ENCODE measurements at places on chromosomes 11 and 22. TPM values are rescaled to one million over a fixed set of nuclear protein-coding genes. Genes with fewer than 3 reads are reported as not detected.
A peak's percentile ranks its signal among the peaks of the same experiment; 100 is the strongest.

Gene MUC15
- total RNA-seq: not detected

Gene DEFB131B
- not detected for total RNA-seq

Gene PELI3
- 19.2 TPM for total RNA-seq

Gene ANKRD13D
- total RNA-seq: 34.4 TPM

Gene KRTAP5-1
- not detected for total RNA-seq

Gene CEND1
- total RNA-seq: not detected

Gene SC5D
- total RNA-seq: 63.7 TPM

Gene PHOX2A
- total RNA-seq: not detected

Gene ELFN2
- 0.29 TPM for total RNA-seq

Gene SART1
- total RNA-seq: 22.4 TPM

GRCh38 chr22:49514641-49515040 is 313.0 kb downstream of the BRD1 start:
- DNase-seq: no peak
- no peaks in the 10 kb centered on the region for H3K27me3 ChIP-seq
- H3K27ac ChIP-seq: no peak overlapping the region
- no peaks in the 10 kb centered on the region for H3K36me3 ChIP-seq
- no peak overlapping the region for H3K4me3 ChIP-seq

- H3K4me3 ChIP-seq: no peak overlapping the region
- DNase-seq: peak; percentile 84
- H3K27me3 ChIP-seq: no peaks in the 10 kb centered on the region
- H3K4me1 ChIP-seq: peaks cover 37% of the 10 kb centered on the region
Measured at GRCh38 chr11:73158356-73159051, 16.4 kb upstream of the FCHSD2 start.

- no peak overlapping the region for H3K27ac ChIP-seq
- DNase-seq: peak; percentile 78
- H3K36me3 ChIP-seq: no peaks in the 10 kb centered on the region
- H3K27me3 ChIP-seq: no peaks in the 10 kb centered on the region
- peaks cover 35% of the 10 kb centered on the region for H3K4me1 ChIP-seq
Measured at GRCh38 chr11:76786441-76787014, 3.4 kb downstream of the TSKU start.

GRCh38 chr11:117438371-117439000 is 110.8 kb downstream of the CEP164 start:
- H3K4me3 ChIP-seq: no peak overlapping the region
- no peaks in the 10 kb centered on the region for H3K36me3 ChIP-seq
- DNase-seq: peak; percentile 83
- peaks cover 14% of the 10 kb centered on the region for H3K27me3 ChIP-seq
- no peak overlapping the region for H3K27ac ChIP-seq
- H3K4me1 ChIP-seq: no peaks in the 10 kb centered on the region

GRCh38 chr11:7019500-7020182 is 505 bp downstream of the ZNF214 start:
- H3K27me3 ChIP-seq: no peaks in the 10 kb centered on the region
- H3K36me3 ChIP-seq: no peaks in the 10 kb centered on the region
- peak; percentile 72 for DNase-seq
- H3K27ac ChIP-seq: peak overlapping the region; percentile 79

- peaks cover 7% of the 10 kb centered on the region for H3K4me1 ChIP-seq
- no peak overlapping the region for H3K27ac ChIP-seq
- DNase-seq: no peak
- H3K27me3 ChIP-seq: peaks cover 30% of the 10 kb centered on the region
- H3K4me3 ChIP-seq: no peak overlapping the region
Measured at GRCh38 chr11:34481307-34481706, 32.3 kb downstream of the ELF5 start.

DNA sequence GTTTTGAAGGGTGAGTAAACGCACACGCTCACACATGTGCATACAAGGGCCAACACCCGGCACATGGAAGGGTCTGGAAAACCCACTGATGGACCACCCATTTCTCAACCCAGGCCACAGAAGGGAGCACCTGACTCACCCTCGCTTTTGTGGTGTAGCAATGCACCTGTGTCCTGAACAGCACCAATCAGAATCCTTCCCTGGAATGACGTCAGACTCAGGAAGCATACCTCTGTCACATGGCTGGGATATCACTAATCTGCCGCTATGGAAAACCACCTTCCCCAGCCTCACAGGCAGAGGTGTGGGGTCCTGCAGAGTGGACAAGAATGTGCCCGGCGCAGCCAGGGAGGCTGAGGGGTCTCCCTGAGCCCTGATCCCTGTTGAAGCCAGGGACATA is 9.0 kb upstream of the OSM start:
- H3K4me1 ChIP-seq: peaks cover 44% of the 10 kb centered on the region
- no peak overlapping the region for H3K27ac ChIP-seq
- H3K27me3 ChIP-seq: no peaks in the 10 kb centered on the region
- no peak overlapping the region for H3K4me3 ChIP-seq

DNA sequence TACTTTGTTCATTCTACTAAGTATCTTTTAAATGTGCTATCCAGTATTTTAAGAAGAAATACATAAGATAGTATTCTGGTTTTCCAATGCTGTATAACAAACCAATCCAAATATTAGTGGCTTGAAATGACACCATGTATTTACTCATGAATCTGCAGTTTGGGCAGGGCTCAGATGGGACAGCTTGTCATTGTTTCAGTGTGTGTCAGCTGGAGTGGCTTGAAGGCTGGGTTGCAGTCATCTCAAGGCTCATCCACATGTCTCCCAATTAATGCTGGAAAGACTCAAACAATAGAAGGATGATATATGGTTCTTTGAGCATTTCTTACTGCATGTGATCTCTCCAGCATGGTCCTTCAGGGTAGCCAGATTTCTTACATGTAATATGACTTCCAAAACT is 146.2 kb downstream of the ARHGAP42 start:
- no peak overlapping the region for H3K4me3 ChIP-seq
- H3K27ac ChIP-seq: no peak overlapping the region
- no peaks in the 10 kb centered on the region for H3K36me3 ChIP-seq
- H3K27me3 ChIP-seq: no peaks in the 10 kb centered on the region
- DNase-seq: no peak
- peaks cover 19% of the 10 kb centered on the region for H3K4me1 ChIP-seq

- H3K4me3 ChIP-seq: no peak overlapping the region
- H3K27me3 ChIP-seq: peaks cover 31% of the 10 kb centered on the region
- peak; percentile 36 for DNase-seq
- H3K36me3 ChIP-seq: no peaks in the 10 kb centered on the region
- no peaks in the 10 kb centered on the region for H3K4me1 ChIP-seq
Measured at GRCh38 chr22:19680287-19680881, 33.9 kb upstream of the SEPTIN5 start.

DNA sequence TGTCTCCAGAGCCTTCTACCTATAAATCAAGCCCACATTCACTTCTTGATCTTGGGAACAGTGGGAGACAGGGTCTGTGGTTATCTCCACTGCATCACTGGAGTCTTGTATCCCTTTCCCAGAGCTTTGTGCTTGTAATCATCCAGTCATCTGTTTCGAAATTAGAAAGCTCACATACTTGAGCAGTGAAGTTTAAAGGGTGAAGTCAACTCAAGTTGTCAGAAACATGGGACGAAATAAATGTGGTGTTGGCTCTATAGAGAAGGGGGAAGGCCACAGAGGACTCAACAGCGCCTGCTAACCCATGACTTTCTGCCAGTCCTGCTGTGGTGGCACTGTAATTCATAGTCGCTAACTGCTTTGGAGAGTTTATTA is 197.5 kb downstream of the DBX1 start:
- peak; percentile 79 for DNase-seq
- H3K27ac ChIP-seq: peak overlapping the region; percentile 95
- H3K27me3 ChIP-seq: no peaks in the 10 kb centered on the region
- H3K4me1 ChIP-seq: peaks cover 15% of the 10 kb centered on the region

GRCh38 chr22:36830601-36831000 is 13.8 kb upstream of the PVALB start:
- peaks cover 13% of the 10 kb centered on the region for H3K27me3 ChIP-seq
- no peaks in the 10 kb centered on the region for H3K4me1 ChIP-seq
- H3K27ac ChIP-seq: no peak overlapping the region
- H3K36me3 ChIP-seq: no peaks in the 10 kb centered on the region
- no peak for DNase-seq

DNA sequence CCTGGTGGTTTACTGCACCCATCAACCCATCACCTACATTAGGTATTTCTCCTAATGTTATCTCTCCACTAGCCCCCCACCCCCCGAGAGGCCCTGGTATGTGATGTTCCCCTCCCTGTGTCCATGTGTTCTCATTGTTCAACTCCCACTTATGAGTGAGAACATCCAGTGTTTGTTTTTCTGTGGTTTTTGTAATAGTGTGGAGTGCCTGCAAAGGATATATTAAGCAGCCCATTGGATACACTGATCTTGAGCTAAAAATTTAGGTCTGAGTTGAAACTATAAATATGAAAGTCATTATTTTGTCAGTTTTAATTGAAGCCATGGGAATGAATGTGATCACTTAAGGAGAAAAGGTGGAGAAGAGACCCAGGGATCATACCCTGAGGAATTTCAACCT is 23.0 kb downstream of the MRPL48 start:
- H3K36me3 ChIP-seq: no peaks in the 10 kb centered on the region
- DNase-seq: no peak
- H3K27me3 ChIP-seq: no peaks in the 10 kb centered on the region

DNA sequence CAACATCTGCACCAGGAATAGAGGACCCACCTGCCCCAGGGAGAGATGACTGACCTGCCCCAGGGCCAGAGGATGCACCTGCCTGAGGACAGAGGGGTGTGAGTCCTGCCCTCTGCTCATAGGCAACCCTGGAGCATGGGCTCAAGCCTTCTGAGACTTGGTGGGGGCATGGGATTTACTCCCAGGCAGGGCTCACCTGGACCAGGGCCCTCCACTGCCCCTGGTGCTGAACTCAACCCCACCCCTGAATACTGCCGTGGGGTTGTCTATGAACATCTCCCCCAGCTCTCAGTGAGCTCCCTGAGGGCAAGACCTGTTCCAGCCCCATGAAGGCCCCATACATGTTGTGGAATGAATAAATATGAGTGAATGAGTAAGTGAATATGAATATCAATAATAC is 33.8 kb upstream of the MUC5AC start:
- H3K27ac ChIP-seq: no peak overlapping the region
- no peak overlapping the region for H3K4me3 ChIP-seq
- DNase-seq: peak; percentile 71
- no peaks in the 10 kb centered on the region for H3K36me3 ChIP-seq

DNA sequence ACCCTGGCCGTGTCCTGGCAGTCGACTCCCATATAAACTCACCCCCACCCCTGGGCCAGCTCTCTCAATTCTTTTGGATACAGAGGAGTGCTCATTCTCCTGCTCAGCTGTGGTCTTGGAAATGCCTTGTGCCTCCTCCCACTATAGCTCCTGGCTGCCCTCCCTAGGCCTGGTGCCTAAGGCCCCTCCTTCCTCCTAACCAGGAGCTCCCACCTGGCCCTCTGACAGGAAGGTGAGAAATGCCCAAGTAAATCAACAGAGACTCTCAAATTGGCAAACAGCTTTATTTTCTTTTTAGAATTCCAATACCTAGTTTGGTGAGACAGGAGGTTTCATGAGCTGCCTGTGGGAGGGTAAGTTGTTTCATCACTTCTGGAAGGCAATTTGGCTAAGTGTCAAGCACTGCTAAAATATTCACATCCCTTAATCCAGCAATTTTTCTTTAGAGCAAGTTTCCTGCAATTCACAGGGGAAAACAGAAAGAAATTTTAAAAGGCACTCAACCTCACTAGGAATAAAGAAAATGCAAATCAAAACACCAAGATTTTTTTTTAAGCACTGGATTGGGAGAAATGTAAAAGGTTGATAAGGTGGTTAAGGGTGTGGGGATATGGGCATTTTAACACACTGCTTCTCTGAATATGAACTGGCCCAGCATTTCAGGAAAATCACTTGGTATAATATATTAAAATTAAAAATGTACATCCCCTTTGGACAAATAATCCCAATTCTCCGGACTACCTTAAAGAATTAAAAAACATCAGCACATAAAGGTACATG is 209.7 kb upstream of the ARHGAP20 start:
- H3K36me3 ChIP-seq: no peaks in the 10 kb centered on the region
- H3K4me1 ChIP-seq: no peaks in the 10 kb centered on the region
- no peak overlapping the region for H3K27ac ChIP-seq
- no peak for DNase-seq

DNA sequence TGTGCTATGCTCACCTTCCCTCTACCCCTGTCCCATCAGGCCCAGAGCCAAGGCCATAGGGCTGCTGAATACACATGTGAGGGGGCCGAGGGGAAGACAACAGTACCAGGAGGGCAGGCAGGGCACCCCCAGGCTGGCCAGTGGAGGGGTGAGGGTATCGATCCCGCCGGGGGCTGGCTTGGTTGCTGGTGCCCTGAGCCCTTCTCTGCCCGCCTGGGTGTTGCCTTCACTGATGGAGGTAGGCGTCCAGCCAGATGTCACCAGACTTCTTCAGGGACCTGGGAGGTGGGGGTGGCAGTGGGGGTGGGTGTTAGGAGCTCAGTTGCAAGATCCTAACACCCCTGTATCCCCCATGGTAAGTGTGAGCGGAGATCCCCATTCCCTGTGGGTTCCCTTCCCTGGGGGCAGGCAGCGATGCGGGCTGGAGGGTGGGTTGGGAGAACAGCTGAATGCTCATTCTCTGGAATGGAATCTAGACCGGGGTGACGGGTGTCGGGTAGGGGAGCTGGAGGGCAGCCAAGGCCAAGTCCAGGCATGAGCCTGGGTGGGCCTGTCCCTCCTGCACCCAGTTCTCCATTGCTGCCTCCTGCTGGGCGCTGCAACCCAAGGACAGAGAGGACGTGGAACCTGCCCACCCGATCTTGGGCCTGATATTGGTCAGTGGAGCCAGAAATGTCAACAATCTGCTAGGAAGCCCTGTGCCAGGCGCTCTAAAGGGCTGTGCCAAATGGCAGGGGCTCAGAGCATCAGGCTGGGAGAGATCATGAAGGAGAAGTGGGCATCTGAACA is 17.6 kb downstream of the FADS3 start:
- peak; percentile 70 for DNase-seq
- H3K27ac ChIP-seq: no peak overlapping the region
- H3K4me1 ChIP-seq: peaks cover 12% of the 10 kb centered on the region

GRCh38 chr22:24325105-24325757 is 54.6 kb downstream of the SPECC1L start:
- peaks cover 5% of the 10 kb centered on the region for H3K4me1 ChIP-seq
- H3K27me3 ChIP-seq: no peaks in the 10 kb centered on the region
- peak; percentile 95 for DNase-seq
- H3K36me3 ChIP-seq: peaks cover 57% of the 10 kb centered on the region
- no peak overlapping the region for H3K4me3 ChIP-seq

DNA sequence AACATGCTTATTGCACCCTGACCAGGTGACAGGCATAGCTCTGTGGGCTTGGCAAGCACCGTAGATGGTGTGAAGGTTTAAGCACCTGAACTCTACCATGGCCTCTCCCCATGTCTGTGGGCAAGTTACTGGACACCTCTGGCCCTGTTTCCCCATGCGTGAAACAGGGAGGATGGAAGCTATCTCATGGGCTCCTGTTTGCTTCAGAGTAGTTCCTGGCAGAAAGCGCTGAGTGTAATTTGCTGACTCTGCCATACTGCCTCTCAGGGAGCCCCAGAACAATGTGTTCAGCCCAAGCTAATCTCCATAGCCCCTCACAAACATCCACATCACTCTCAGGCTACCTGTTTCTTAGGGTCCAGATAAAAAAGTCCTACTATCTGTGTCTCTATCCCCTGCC is 2.4 kb downstream of the CBX6 start:
- peaks cover 10% of the 10 kb centered on the region for H3K4me1 ChIP-seq
- DNase-seq: no peak
- peaks cover 30% of the 10 kb centered on the region for H3K36me3 ChIP-seq
- H3K27ac ChIP-seq: no peak overlapping the region
- H3K27me3 ChIP-seq: peaks cover 5% of the 10 kb centered on the region

GRCh38 chr22:28743852-28744251 is 2.0 kb downstream of the HSCB start:
- no peak for DNase-seq
- H3K27ac ChIP-seq: peak overlapping the region; percentile 97
- H3K4me1 ChIP-seq: peaks cover 14% of the 10 kb centered on the region
- H3K36me3 ChIP-seq: peaks cover 40% of the 10 kb centered on the region
- no peak overlapping the region for H3K4me3 ChIP-seq
- no peaks in the 10 kb centered on the region for H3K27me3 ChIP-seq

All from osteoblast (primary cell).